ENCODE measurements at places on chromosomes 12 and 14.

DNA sequence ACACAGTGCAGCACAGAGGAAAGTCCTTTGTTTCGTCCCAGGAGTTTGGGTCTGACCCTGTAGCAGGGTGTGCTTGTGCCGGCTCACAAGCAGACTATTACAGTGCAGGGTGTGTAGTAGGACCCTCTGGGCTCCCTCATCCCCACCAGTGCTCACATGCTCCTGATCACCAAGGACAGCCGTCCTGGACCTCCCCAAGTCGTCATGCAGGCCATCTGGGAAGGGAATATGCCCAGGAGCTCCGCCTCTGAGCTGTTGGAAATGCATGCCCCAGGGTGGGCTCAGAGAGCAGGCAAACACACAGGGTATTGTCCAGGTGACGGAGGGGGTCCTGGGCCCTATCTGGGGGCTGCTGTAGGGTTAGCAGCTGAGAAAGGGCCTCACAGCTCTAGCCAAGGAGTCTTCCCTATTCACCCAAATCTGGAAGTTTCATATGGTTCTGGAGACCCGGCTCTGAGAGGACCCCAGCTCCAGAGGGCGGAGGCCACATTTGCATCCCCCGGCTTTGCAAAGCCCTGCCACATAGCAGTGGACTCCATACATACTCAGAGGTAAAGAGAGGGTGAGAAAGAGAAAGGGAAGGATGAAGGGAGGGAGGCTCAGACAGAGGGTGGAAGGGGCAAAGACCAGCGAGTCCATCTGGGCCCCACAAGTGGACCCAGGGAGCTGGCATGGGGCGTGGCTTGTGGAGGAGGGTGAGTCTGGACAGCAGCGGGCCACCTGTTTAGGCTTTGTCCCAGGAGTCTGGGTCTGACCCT lies 53.5 kb upstream of the PPP2R5C start:
- no peak for DNase-seq

DNA sequence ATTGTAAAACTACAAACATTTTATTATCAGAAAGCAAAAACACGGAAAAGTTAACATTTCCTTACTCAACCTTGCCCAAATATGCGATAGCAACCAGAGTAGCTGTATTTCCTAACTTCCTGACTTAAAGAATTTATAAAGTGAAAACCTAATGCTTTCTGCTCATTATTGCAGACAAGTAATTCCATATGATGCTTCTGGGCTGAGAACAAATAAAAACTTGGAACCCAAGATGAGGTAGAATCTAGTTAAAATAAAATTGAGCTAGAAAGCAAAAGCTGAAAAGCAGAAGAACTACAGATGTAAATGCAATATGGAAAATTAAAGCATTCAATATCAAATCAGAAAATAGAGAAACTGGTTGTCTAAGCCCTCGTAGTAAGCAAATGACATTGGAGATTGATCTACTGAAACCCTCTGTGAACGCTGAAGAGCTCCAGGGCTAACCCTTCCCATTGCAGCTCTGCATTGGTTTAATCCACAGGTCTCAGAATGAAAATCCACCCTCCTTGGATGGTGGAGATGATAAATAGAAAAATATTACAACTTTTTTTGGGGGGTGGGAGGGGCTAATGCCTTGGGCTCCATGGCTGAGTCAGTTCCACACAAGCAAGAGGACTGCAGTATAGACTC lies 40.7 kb downstream of the CORO1C start:
- DNase-seq: no peak

DNA sequence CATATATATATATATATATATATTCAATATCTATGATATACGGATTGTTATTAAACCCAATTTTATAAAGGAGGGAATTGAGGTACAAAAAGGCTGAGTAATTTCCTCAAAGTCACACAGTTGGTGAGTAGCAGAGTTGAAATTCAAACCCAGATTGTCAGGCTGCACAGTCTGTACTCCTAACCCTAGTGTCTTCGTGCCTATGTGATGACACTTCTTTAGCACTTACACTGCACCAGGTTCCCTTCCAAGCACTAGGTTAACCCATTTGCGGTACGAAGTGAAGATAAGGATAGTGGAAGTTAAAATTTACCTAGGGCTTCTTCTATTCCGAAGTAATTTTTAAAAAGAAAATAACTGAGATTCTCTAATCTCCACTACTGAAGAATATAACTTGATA lies 125.1 kb upstream of the TSPAN8 start:
- DNase-seq: no peak

GRCh38 chr14:88191605-88192004 lies 131.5 kb downstream of the KCNK10 start:
- DNase-seq: no peak
